ENCODE measurements at places on chromosomes 4 and X. TPM values are rescaled to one million over a fixed set of nuclear protein-coding genes. Genes with fewer than 3 reads are reported as not detected.

Gene RNF128
- 2.2 TPM for total RNA-seq

Gene FAM149A
- total RNA-seq = 22.5 TPM

Gene SMIM9
- not detected for total RNA-seq

Gene USP26
- not detected for total RNA-seq

Gene F9
- total RNA-seq = not detected

Gene XAGE2
- not detected for total RNA-seq

Gene CT47B1
- not detected for total RNA-seq

Gene DUSP21
- not detected for total RNA-seq

Gene C1QTNF7
- total RNA-seq = not detected

Gene NOCT
- 58.3 TPM for total RNA-seq

Gene MAGEA1
- total RNA-seq = not detected

Gene PLAC1
- total RNA-seq = 0.83 TPM

Gene BMX
- total RNA-seq = not detected

Gene SSX4
- total RNA-seq = not detected

Gene TMPRSS11A
- total RNA-seq = not detected

Gene TCP11X2
- total RNA-seq = 1.6 TPM

Gene ADGRG2
- 10.8 TPM for total RNA-seq
